ENCODE measurements at places on chromosomes 12 and 14.
A peak's percentile ranks its signal among the peaks of the same experiment; 100 is the strongest.

DNA sequence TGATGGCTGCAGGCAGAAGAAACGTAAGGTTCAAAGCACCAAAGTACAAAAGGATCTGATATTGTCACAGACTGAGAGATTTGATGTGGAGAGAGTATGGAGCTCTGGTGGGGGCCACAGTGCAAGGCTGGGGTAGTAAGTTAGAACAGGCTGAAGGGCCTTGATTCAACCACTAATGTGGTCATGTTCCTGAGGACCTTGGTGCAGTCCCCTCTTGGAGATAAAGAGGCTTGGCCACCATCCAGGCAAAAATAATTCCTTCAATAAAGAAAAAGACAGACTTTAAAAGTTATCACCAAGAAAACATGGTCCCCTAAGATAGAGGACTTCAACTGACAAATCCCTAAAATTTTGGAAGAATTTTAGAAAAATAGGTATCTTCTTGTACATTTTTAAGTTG, 17.4 kb downstream of the CAPZA3 start:
- no peak for DNase-seq

DNA sequence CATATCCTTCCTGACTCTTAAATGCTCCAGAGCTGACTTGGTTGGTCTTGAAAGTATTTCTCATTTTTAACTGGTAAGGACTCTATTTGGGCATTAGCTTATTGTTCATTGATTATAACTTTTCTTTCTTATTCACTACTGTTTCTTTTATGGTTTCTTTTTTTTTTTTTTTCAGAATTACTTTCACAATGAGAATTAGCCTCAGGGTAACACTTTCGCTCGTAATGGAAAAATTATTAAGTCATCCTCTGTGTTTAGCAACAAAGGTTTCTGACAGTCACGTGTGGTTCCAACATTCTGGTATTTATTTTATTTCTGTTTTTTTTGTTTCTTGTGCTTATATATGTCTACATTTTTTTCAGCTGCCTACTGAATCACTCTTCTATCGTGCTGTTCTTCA, 80.0 kb downstream of the METTL25 start:
- no peak for DNase-seq

GRCh38 chr12:112352921-112353320, 29.3 kb downstream of the HECTD4 start:
- no peak for DNase-seq

GRCh38 chr14:76638841-76639240, 122.4 kb upstream of the VASH1 start:
- DNase-seq = no peak

GRCh38 chr14:69838881-69839416, 40.3 kb upstream of the SMOC1 start:
- no peak for DNase-seq

DNA sequence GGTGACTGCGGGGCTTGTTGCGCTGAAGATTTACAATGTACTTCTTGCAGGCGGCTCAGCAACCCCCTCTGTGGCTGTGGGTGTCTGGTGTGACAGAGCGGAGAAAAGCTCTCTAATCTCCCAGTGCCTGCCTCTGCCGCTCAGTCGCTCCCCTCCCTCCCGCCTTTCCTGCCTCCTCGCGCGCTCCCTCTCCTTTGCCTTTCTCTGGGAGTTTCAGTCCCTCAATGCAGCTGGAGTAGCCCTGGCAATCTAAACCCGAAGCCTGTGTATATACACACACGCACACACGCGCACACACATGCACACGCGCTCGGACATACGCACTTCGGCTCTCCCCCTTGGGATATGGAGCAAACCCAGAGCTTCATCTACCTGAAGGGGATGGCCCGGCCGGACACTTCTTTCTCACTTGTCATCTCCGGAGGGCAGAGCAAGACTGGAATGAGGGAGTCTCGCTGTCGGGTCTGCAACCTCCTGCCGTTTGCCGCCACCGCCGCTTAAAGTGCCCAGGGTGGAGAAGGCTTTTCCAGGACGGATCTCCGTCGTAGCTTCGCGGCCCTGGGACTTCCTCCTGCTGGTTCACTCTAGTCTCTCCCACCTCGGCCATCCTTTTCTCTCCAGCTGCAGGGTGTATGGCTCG, 599 bp upstream of the TRHDE start:
- DNase-seq = no peak

- DNase-seq = no peak
Observed at GRCh38 chr12:4899364-4899763, 10.3 kb upstream of the KCNA1 start.

- DNase-seq = peak; percentile 59
Observed at GRCh38 chr12:89351489-89352241, 636 bp downstream of the DUSP6 start.

GRCh38 chr14:52840877-52841276, 49.5 kb upstream of the GNPNAT1 start:
- DNase-seq = no peak

GRCh38 chr12:22306311-22306710, 28.2 kb downstream of the ST8SIA1 start:
- DNase-seq = no peak

DNA sequence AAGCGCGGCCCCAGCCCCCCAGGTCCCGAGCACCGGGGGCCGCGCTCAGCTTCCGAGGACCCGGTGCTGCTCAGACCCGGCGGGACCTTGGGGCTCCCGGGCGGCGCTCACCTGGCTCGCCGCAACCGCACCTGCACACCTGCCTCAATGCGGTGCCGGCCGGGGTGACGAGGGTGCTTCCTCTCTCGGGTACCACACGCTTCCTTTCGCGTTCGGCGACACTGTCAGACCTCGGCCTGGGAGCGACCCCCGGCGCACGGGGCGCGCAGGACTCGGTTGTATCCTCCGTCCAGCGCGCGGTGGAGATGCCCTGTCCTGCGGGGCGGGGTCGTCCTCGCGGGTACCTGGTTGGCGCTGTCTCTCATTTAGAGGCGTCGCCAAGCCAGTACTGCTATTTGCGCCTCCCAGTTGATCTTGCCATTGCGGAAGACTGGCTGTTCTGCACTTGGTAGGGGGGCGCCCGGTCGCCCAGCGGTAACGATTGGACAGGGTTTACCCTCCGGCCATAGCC, 718 bp downstream of the PACS2 start:
- peak; percentile 58 for DNase-seq

GRCh38 chr12:103442822-103443221, 52.9 kb downstream of the C12orf42 start:
- no peak for DNase-seq

- DNase-seq = no peak
Observed at GRCh38 chr14:103868242-103868897, 21.0 kb upstream of the PPP1R13B start.

DNA sequence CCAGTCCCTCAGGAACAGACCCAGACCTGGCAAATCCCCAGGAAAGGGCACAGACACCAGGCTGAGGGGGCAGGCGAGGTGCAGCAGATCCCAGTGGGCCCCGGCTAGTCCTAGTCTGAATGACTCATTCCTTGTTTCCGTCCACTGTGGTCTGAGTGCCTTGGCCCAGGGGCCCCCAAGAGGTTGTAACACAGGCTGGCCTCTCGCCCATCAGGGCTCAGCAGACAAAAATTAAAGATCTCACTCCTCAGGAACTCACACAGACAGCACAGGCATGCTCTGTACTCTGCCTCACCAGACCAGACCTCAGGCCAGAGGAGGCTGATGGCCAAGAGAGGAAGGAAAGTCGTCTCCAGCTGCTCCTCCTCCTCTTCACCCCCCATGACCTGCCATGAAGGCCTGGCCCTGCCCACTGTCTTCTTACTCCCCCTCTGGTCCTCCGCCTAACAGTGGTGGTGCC, 7.7 kb upstream of the LTBP2 start:
- no peak for DNase-seq

- DNase-seq = no peak
Observed at GRCh38 chr12:86349196-86349595, 93.0 kb upstream of the MGAT4C start.

DNA sequence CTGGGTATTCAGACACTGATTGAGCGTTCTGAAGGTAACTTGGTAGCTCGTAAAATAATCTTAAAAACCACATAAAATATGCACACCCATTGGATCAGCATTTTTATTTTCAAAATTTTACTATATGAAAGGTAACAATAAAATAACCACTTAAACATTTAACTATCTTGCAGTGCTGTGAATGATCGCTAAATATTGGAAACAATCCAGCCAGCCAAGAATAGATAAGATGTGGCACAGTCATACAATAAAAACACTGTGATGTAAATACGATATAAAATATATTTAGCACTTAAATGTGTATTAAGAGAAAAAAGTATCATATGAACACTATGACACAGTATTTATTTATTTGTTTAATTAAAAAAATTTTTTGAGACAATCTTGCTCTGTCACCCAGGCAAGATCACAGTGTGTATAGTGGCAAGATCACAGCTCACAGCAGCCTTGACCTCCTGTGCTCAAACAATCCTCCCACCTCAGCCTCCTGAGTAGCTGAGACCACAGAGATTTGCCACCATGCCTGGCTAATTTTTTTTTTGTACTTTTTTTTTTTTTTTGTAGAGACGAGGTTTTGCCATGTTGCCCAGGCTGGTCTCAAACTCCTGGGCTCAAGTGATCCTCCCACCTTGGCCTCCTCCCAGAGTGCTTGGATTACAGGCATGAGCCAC, 39.4 kb downstream of the SDR9C7 start:
- no peak for DNase-seq

DNA sequence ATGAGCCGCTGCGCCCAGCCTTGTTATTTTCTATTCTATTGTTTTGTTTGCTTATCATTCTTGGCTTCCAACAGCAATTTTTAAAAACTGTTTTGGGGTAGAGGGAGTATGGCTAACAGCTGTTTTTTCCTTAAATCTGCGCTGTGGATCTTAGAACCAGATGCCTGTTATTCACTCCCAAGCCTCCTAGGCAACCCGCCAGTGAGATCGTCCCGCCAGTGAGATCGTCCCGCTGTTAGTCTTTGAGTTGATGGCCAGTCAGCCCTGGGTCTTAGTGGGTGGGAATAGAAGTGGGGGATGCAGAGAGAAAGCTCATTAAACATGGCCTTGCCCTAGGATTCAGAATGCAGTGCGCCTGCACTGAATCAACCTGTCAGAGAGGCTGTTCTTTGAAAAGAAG, 67.3 kb upstream of the BICD1 start:
- no peak for DNase-seq

DNA sequence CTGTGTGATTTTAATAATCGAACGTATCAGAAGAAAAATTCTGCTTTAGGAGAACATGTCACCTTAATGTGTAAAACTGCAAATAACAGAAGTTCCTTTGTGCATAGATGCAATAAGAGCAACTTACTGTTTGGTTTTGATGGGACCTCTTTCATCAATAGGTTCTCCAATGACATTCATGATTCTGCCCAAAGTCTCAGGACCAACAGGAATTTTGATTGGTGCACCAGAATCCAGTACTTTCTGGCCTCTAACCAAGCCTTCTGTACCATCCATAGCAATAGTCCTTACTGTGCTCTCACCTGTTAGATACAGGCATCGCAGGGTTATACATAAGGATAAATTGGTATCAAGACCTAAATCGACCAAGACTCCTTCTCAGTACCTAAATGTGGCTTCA, 1.1 kb downstream of the ATP5F1B start:
- DNase-seq = no peak

DNA sequence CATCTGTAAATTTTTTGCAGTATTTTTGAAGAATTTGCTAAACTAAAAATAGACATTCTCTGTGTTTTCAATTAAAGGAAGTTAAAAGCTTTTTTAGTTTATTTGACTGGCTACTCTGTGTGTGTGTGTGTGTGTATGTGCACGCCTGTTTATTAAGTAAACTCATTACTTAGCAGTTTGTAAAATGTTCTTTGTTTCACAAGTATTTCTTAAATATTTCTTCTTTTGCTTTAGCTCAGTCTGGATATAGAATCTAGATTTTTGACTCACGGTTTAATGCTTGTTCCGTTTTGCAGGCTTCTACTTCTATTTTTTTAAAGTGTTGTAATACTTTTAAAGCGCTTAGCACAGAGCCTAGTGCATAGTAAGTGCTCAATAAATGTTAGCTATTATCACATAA, 46.5 kb upstream of the KCNMB4 start:
- no peak for DNase-seq

DNA sequence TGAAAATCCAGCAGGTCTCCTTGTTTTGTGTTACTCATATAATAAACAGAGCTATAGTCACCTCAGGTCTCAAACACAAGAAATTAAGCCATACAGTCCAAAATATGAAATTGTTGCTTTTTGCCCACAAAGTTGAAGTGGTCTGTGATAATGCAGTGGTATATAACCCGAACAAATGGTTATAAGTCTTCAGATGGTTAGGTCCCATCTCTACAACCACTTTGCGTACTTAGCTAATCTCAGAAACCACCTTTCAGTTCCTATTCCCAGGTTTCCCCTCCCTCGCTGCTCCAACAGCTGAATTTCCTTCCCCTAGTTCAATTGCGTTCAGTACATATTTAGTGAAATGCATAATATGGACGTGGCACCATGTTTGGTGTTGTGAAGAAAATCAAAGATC, 3.3 kb upstream of the KCNA5 start:
- DNase-seq = no peak

GRCh38 chr14:104541905-104542465, 37.6 kb upstream of the C14orf180 start:
- DNase-seq = no peak

GRCh38 chr14:33570694-33571310, 380.1 kb downstream of the EGLN3 start:
- DNase-seq = no peak

GRCh38 chr12:57823131-57823907, 4.8 kb upstream of the AVIL start:
- DNase-seq = no peak

DNA sequence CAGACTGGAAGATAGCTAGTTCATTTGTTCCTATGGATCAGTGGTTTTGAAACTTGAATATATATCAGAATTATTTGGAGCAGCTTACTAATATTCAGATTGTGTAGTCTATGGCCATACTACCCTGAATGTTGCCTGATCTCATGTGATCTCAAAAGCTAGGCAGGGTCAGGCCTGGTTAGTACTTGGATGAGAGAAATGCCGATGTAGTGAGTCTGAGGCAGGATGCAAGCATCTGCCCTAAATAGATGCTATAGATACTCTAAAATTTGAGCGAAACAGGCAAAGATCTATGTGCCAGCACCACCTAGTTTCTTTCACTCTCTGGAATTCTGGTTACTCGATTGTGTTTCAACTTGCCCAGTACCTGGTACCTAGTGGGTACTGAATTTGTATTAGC, 40.9 kb downstream of the FRMD6 start:
- no peak for DNase-seq

- DNase-seq = no peak
Observed at GRCh38 chr12:98136544-98136943, 378.8 kb upstream of the TMPO start.

Data from germinal center (tissue), 1 donor.